Lung (tissue), 17 donors: ENCODE measurements at places on chromosomes 1 and 21. TPM values are rescaled to one million over a fixed set of nuclear protein-coding genes. Genes with fewer than 3 reads are reported as not detected.

DNA sequence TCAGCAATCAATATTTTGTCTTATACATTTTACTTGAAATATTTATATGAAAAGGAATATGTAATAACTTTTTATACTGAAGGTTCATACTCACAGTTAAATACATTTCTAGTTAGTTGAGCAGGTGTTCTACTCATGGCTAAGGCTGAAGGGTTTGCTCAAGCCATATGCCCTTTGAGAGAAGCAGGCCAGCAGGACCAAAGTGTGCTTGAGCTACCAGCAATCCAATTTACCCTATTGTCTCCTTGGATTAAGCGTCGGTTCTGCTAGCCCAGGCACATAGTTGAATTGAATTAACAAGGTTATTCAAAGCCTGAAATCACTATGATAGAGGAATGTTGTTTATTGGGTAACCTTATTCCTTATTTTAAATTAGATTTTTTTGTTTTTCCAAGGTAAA is 151.5 kb upstream of the BACE2 start:
- H3K4me3 ChIP-seq: no peak overlapping the region
- H3K27ac ChIP-seq: no peak overlapping the region
- no peaks in the 10 kb centered on the region for H3K4me1 ChIP-seq
- DNase-seq: no peak
- no peaks in the 10 kb centered on the region for H3K36me3 ChIP-seq

CYP4X1 gene
- total RNA-seq: 23.5 TPM

- H3K4me1 ChIP-seq: peaks cover 7% of the 10 kb centered on the region
- no peak for DNase-seq
- no peaks in the 10 kb centered on the region for H3K36me3 ChIP-seq
- no peak overlapping the region for H3K27ac ChIP-seq
- H3K4me3 ChIP-seq: no peak overlapping the region
These were observed 860 bp upstream of the SHCBP1L start for GRCh38 chr1:182953826-182954225.

CACNA1E gene
- 1.4 TPM for total RNA-seq

RTCA gene
- 37.4 TPM for total RNA-seq
